ENCODE measurements at places on chromosomes 7 and 10.
A peak's percentile ranks its signal among the peaks of the same experiment; 100 is the strongest.

DNA sequence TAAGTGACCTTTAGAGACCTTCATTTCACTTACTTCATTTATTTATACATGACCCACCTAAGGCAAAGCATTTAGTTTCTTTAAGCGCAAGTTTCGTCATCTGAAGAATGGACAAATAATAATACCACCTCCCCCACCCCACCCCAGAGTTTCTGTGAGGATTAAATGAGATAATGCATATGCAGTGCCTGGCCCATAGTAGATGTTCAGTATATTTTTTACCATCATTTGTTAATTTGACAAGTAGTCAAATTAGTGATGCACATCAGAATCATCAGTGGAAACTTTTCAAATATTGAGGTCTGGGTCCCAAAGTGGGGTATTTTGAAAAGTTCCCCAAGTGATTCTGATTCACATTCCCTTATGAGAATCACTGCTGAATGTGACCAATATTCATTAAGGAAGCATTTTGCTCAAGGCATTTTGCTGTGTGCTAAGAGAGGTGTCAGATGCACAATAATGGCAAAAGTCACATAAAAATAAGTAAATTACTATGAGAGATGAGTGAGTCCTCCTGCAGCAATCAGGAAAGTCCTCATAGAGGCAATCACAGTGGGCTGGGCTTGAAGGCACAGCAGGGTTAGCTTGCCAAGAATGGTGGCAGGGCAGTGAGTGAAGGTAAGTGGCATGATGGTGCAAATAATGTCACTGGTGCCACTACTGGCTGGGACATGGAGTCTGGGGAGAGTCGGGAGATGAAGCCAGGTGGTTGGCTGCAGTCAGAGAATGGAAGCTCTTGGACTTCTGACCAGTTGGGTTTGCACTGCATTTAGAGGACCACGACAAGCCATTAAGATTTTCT, 244.1 kb downstream of the PTEN start:
- DNase-seq, result no peak

DNA sequence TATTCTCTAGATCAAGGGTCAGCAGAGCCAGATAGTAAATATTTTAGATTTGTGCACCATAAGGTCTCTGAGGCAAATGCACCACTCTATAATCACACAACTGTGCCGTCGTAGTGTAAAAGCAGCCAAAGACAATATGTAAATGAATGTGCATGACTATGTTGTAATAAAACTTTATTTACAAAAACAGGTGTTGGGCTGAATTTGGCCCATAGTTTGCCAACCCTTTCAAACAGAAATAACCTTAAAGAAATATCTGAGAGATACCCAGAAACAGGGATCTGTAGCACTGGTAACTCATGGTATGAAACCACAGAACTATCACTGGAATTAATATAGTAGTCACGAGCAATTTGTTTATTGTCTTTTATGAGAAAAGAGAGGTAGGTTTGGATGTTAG, 86.0 kb downstream of the ARID5B start:
- no peak for DNase-seq

DNA sequence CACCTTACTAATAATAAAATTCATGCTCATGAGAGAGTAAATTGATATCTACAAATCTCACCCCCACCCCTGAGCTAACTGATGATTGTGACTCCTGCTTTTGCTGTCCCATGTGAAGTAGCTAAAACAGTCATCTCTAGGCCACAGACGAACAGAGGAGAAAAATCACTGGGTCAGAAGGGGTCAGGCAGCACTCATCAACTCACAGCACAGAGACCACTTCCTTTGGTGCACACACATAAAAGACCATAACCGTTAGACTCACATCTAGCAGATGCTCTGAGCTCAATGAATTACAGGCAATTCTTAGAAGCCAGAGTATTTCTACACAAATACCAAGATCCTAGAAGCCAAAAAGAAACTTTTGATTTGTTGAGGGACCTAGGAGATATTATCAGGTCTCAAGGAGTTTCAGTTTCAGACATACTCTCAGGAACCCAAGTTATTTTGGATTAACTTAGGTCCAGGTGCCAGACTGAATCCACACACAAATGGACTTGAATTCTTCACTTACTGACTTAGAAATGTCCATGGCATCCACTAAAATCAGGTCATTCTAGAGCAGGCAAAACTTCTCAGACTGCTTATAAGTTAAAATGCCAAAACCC, 65.0 kb upstream of the TES start:
- no peak for DNase-seq

DNA sequence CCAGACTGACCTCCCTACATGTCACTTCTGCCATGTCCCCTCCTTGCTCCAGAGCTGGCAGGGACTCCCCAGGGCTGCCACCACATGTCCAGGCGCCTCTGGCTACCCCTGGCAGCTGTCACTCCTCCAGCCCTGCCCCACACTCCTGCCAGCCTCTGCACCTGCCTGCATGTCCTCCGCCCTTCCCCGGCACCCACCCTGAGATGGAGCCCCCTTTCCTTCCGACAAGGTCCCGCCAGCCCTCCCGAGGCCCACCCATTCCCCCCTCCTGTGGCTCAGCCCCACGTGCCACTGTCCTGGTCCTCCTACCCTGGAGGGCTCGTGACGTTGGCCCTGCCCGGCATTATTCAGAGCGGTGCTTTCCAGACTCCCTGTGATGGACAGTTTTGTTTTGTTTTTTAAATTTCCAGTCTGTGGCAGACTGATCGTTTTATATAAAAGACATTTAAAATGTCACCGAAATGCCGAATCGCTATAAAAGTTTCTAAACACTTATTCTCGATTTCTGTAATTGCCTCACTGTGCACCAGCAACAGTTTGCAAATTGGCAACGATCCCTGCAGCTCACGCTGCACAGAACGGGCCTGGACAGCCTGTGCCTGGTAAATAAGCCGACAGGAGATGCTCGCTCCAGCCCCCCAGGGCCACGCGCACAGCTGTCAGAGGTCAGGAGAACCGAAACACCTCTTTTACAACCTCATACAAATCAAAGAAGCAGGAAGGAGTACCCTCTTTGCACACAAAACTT, 111.1 kb upstream of the SH2B2 start:
- DNase-seq, result no peak

- no peak for DNase-seq
These were observed 174.6 kb downstream of the AUTS2 start for GRCh38 chr7:69772718-69773436.

GRCh38 chr10:51176976-51177695, 102.8 kb downstream of the PRKG1 start:
- peak; percentile 6 for DNase-seq

DNA sequence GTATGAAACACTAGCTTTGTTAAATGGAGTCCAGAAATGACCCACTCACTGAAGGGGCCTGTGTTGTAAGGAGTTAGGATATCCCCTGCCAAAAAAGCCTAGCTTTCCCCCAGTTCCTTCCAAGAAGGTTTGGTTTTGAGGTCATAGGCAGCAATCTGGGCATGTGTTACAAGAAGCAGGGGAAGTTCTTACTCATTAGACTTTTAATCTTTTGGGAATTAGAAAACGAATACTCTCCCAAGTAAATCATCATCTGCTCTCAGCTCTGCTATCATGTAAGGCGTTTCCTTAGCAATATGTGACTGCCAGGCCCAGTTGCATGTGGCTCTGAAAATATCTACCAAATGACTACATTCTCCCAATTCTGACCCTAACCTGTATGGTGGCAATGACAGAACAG, 3.7 kb downstream of the NOD1 start:
- peak; percentile 43 for DNase-seq

GRCh38 chr10:35399414-35400009, 63.2 kb downstream of the CCNY start:
- no peak for DNase-seq

GRCh38 chr7:107370816-107371215, 99.0 kb upstream of the GPR22 start:
- no peak for DNase-seq

DNA sequence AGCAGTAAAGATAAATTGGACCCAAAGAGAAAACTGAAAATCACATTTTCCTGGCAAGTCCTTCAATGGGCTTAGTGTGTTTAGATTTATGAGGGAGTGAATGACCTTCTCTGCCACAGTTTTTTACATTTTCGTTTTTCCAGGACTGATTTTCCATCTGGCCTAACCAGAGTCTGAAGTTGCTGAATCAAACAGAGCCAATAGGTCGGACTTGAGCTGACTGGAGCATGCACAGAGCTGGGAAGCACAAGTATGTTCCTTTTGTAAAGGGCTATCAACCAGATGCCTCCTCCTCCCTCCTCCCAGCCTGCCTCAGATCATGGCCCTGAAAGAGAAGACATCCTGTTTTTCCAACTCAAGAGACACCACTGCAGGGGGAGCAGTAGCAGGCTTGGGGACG, 126.0 kb upstream of the ANKRD1 start:
- no peak for DNase-seq

- no peak for DNase-seq
These were observed 1072.1 kb downstream of the NXPH1 start for GRCh38 chr7:9505516-9505915.

DNA sequence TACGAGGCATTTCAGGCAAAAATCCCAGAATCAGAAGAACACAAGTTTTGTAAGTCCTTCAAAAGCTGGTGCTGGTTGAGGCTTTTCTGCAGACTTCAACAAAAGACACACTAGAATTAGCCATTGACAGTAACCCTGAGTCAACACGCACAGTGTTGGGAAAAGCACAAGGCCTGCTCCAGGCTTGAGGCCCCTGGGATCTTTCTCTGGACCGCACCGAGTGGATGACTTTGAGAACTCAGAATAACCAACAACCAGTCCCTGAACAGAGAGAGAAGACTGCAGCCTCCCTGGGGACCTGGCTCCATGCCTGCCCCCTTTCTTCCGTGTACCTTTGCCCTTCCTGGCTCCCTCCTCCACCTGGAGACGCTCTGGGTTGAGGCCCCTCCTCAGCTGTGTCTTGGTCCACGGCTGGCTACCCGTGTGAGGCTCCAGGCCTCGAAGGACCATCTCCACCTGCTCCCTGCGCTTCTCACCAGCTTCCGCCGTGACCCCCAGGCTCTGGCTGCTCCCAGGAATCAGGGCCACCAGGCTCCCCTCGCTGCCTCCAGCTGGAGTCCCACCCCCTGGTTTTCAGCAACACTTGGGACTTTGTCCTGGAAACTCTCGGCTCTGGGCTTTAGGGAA, 28.4 kb downstream of the DIP2C start:
- DNase-seq, result no peak

GRCh38 chr7:127824682-127825081, 172.7 kb downstream of the SND1 start:
- no peak for DNase-seq

DNA sequence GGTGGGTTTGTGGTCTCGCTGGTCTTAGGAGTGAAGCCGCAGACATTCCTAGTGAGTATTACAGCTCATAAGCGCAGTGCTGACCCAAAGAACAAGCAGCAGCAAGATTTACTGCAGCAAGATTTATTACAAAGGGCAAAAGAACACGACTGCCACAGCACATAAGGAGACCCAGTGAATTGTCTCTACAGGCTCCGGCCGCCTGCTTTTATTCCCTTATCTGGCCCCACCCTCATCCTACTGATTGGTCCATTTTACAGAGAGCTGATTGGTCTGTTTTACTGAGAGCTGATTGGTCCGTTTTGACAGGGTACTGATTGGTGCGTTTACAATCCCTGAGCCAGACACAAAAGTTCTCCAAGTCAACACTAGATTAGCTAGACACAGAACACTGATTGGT, 82.1 kb downstream of the VIPR2 start:
- DNase-seq, result no peak

GRCh38 chr7:44912775-44913347, 27.5 kb upstream of the PURB start:
- no peak for DNase-seq

DNA sequence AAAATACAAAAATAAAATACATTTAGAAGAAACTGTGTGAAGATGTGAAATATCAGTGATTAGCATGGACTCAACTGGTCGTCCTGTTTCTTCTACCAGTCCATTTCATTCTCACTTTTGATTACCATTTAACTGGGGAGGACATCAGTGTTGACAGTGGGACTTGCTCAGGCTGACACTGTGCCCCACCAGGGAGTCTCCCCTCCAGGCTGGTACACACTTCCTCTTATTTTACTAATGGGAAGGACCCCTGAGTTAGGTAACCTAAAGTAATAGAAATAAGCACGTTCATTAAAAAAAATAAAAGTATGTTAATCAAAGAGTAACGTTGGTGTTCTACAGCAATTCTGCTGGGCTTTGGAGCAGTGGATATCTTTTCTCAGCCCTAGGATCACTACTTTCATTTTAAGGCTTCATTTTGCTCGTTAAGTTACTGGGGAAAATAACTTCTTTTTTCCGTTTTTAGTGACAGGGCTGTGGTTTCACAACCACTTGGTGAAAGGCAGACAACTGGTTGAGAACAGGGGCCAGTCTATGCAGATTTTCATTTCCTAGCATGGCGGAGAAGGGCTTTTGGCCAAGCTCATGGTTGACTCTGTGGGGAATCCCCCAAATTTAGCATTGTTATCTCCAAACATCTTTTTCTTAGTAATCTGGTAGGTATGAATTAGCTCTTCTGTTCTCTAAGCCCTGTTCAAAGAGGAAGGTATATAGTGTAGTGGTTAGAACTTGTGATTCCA, 2.1 kb downstream of the SNX10 start:
- no peak for DNase-seq

- DNase-seq, result no peak
These were observed 432.4 kb upstream of the SEMA3D start for GRCh38 chr7:85619236-85619635.

- no peak for DNase-seq
These were observed 72.7 kb downstream of the RGS10 start for GRCh38 chr10:119469846-119470245.

GRCh38 chr7:2698581-2699288, 10.7 kb downstream of the AMZ1 start:
- no peak for DNase-seq

GRCh38 chr10:32950591-32951108, 7.4 kb downstream of the ITGB1 start:
- DNase-seq, result no peak

DNA sequence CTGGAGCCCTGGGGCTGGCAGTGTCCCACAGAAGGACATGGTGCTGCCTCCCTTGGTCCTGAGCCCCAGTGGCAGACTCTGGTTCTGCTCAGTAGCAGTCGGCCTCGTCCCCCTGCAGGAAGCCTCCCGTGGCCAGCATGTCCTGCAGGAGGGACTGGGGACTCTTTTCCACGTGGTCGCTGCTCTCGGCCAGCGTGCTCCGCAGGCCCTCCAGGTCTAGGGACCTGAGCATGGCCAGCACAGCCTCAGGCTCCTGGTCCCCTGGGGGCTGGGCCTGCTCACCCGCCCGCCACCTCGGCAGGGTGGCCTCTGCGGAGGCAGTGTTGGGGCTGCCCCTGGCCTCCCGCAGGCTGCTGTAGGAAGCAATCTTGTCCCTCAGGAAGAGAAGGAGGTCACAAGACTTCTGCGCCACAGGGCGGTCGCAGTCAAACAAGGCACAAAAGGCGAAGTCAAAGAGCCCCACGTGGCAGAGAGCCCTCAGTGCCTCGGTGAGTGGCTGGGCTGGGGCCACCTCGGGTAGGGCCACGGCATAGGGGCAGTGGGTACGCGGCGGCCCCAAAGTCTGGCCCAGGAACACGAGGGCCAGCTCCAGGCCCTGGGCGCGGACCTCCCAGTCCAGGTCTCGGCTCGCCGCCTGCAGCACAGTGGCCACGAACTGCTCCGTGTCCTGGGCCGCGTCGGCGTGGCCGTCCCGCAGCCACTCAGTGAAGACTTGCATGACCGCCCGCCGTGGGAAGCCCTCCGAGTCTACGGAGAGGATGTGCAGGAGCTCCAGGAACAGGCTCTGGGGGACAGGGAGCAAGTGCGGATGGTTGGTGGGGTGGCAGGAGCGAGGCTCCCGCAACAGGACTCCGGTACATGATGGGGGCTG, 17.1 kb downstream of the BRAT1 start:
- DNase-seq, result no peak

GRCh38 chr10:68074031-68074774, 880 bp downstream of the HERC4 start:
- DNase-seq, result no peak

- DNase-seq, result no peak
These were observed 203.2 kb downstream of the GFRA1 start for GRCh38 chr10:116069856-116070255.
